ENCODE measurements at places on chromosomes 5 and 9.

GRCh38 chr5:170920196-170920595, 58.4 kb downstream of the RANBP17 start:
- no peak for DNase-seq

- no peak for DNase-seq
These were observed 122.6 kb downstream of the APBA1 start for GRCh38 chr9:69549310-69550202.

DNA sequence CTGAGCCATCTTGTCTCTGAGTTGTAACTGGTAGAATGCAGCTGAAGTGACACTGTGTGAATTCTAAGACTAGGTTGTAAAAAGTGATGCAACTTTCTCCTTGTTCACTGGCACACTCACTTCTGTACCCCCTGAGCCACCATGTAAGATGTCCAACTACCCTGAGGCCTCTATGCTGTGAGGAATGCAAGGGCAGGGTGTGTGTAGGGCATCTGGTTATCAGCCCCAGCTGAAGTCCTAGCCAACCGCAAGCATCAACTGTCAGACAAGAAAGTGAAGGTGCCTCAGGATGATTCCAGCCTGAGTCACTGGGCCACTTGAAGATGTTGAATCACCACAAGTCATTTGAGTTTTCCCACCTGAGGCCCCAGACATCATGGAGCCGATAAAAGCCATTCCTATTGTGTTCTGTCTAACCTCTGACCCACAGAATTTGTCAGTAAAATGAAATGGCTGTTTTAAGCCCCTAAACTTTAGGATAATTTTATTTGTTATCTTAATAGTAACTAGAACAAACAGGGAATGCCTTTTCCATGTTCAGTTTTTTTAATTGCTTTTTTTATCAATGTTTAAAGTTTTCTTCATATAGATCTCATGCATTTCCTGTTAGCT, 18.7 kb upstream of the RHOBTB3 start:
- no peak for DNase-seq

- no peak for DNase-seq
These were observed 35.2 kb upstream of the NFIB start for GRCh38 chr9:14349146-14349446.
